ENCODE measurements at places on chromosomes 1 and 21. TPM values are rescaled to one million over a fixed set of nuclear protein-coding genes. Genes with fewer than 3 reads are reported as not detected.

DNA sequence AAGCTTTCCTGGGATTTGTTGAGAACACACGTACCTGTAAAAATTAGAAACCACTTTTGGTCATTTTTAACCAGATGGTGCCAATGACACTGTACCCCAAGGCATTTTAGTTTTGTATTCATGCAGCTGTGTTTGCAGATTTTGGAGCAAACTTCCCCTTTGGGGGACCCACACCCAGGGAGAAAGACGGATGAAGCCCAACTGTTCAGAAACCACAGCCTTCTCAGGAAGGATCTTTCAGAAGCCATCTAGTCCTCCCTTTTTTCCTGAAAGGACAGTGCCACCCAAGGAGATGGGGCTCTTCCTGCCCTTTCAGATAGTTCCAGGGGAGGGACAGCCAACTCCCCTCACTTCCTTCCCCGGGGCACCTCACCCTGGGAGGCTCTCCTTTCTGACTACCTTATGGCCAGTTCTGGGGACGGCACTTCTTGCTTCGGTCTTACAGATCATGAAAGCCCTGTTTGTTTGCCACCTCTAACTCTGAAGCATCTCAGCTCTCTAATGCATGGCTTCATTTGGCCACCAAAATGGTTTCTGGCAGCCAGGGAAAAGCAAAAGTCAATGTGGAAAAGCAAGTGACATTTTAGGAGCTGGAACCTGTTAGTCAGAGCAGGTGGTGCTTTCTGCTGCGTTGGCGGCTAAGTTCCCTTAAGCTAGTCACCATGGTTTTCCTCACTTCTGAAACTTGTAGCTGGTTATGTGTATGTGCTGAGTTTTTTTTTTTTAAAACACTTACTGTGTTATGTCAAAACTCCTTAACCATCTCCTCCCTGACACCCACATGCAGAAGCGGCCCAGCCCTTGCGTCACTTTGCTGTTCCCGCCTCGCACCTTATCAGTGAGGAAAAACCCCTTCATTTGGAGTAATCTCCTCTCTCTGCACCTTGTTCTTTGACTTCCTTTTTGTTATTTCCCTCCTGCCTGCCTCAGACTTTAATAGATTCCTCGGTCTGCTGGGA is 10.1 kb downstream of the TMCC2 start:
- peaks cover 82% of the 10 kb centered on the region for H3K4me1 ChIP-seq
- no peak for DNase-seq
- H3K36me3 ChIP-seq = no peaks in the 10 kb centered on the region
- H3K4me3 ChIP-seq = no peak overlapping the region

GRCh38 chr1:1208713-1209433 is 2.5 kb upstream of the TNFRSF18 start:
- no peak for DNase-seq
- no peak overlapping the region for H3K27ac ChIP-seq

The COA6 gene
- total RNA-seq = 53.7 TPM

DNA sequence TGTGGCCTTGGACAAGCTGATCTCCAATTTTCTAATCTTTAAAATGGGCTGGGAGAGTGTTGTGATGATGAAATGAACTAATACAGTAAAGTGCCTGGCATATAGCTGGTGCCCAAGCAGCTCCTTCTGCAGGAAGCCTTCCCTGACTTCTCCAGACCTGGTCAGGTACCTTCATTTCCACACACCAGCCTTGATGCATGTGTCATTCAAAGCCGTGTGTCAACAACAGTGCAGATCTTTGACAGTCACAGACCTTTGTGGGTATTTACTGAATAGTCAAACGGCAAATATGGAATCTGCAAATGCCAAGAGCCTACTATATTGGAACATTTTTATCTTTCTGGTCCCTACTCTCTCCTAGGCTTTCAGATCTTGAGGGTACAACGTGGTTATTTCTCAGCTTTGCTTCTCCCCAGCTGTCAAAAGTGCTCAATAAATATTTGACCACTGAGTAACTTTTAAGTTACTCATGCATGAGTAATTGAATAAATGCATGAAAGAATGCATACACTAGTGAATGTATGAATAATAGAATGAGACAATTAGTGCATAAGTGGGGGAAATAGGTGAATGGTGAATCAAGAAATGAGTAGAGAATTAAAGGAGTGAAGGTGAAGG is 75.4 kb downstream of the MDM4 start:
- no peaks in the 10 kb centered on the region for H3K4me1 ChIP-seq
- no peak for DNase-seq
- no peak overlapping the region for H3K27ac ChIP-seq
- no peaks in the 10 kb centered on the region for H3K36me3 ChIP-seq

DNA sequence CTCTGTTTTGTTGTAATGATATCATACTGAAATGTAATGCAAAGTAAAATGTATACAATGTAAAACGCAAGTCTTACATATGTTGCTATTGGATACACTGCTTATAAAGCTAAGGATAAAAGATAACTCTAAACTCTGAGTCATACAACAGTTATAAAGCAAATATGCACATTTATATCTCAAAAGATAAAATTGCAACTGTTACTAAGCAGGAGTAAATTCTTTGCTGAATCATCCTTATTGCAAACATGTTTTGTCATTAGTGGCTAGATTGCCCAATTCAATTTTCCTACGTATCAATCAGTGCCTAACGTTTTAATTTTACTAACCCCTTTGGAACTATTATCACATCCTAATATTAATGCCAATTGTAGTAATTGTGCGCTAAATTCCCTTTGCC is 762.9 kb downstream of the LTN1 start:
- no peaks in the 10 kb centered on the region for H3K27me3 ChIP-seq

GRCh38 chr1:19596065-19596713 is 47.9 kb upstream of the NBL1 start:
- peak overlapping the region; percentile 93 for H3K27ac ChIP-seq
- H3K27me3 ChIP-seq = no peaks in the 10 kb centered on the region
- peak overlapping the region; percentile 100 for H3K4me3 ChIP-seq
- no peaks in the 10 kb centered on the region for H3K36me3 ChIP-seq

The FABP3 gene
- 1,225 TPM for total RNA-seq

The FAM177B gene
- not detected for total RNA-seq

DNA sequence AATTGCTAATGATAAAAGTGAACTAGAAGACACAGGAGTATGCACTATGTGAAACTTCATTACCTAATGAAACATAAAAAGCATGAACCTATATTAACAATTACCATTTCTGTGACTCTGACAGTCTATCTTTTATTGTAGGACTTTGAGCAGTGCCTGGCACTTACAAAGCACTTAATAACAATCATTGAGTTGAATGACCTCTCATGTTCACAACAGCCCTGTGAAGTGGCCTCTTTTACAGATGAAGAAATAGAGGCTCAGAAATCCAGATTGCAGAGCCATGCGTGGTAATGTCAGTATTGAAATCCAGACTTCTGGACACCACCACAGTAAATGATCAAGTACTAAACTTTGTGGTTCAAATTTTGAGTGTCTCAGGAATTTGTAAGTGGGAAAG is 326.4 kb downstream of the NTNG1 start:
- no peaks in the 10 kb centered on the region for H3K4me1 ChIP-seq
- H3K27ac ChIP-seq = no peak overlapping the region
- no peak overlapping the region for H3K4me3 ChIP-seq
- H3K36me3 ChIP-seq = no peaks in the 10 kb centered on the region

- H3K4me3 ChIP-seq = no peak overlapping the region
- H3K27me3 ChIP-seq = no peaks in the 10 kb centered on the region
- no peaks in the 10 kb centered on the region for H3K4me1 ChIP-seq
- no peak for DNase-seq
Measured at GRCh38 chr21:29857150-29857549, 82.6 kb downstream of the GRIK1 start.

DNA sequence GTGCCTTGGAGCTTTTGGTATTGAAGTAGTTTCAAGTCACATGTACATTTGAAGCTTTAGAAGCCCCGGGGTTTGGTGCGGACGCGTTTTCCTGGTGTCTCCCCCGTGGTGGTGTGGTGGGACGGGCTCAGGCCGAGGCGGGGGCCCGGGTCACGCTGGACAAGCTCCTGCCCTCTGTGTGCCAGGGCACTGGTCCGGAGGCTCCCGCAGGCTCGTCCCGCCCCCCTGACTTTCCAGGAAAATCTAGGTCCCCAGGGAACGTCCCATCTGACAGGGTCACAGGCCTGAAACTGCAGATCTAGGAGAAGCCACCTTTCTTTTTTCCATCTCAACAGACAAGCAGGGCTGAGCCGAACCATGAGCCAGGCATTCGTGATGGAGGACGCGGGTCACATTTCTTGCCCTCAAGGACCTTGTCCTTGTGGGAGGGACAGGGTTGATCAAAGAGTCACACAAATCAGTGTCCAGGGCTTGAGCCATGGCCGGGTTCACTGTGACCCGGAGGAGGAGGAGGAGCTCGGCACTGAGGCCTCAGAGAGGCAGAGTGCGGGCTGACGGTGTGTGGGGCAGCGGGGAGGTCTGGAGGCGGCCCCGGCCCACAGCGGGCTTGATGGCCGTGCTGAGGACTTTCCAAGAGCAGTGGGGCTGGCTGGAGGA is 1.6 kb downstream of the DMRTB1 start:
- no peak overlapping the region for H3K27ac ChIP-seq
- no peaks in the 10 kb centered on the region for H3K36me3 ChIP-seq
- H3K27me3 ChIP-seq = peaks cover 2% of the 10 kb centered on the region
- no peak for DNase-seq
- no peaks in the 10 kb centered on the region for H3K4me1 ChIP-seq
- no peak overlapping the region for H3K4me3 ChIP-seq

GRCh38 chr1:188444526-188444925 is 1615.8 kb downstream of the PLA2G4A start:
- H3K27me3 ChIP-seq = no peaks in the 10 kb centered on the region
- H3K4me3 ChIP-seq = no peak overlapping the region
- no peaks in the 10 kb centered on the region for H3K4me1 ChIP-seq
- H3K27ac ChIP-seq = no peak overlapping the region
- no peaks in the 10 kb centered on the region for H3K36me3 ChIP-seq

- H3K27me3 ChIP-seq = no peaks in the 10 kb centered on the region
- no peak overlapping the region for H3K4me3 ChIP-seq
- DNase-seq = peak; percentile 83
- H3K36me3 ChIP-seq = no peaks in the 10 kb centered on the region
- peak overlapping the region; percentile 64 for H3K27ac ChIP-seq
Measured at GRCh38 chr21:39060485-39061083, 122.7 kb downstream of the PSMG1 start.

- H3K36me3 ChIP-seq = no peaks in the 10 kb centered on the region
- no peak for DNase-seq
- no peaks in the 10 kb centered on the region for H3K27me3 ChIP-seq
- no peak overlapping the region for H3K27ac ChIP-seq
- H3K4me3 ChIP-seq = no peak overlapping the region
- no peaks in the 10 kb centered on the region for H3K4me1 ChIP-seq
Measured at GRCh38 chr1:28803662-28804061, 8.3 kb upstream of the OPRD1 start.

DNA sequence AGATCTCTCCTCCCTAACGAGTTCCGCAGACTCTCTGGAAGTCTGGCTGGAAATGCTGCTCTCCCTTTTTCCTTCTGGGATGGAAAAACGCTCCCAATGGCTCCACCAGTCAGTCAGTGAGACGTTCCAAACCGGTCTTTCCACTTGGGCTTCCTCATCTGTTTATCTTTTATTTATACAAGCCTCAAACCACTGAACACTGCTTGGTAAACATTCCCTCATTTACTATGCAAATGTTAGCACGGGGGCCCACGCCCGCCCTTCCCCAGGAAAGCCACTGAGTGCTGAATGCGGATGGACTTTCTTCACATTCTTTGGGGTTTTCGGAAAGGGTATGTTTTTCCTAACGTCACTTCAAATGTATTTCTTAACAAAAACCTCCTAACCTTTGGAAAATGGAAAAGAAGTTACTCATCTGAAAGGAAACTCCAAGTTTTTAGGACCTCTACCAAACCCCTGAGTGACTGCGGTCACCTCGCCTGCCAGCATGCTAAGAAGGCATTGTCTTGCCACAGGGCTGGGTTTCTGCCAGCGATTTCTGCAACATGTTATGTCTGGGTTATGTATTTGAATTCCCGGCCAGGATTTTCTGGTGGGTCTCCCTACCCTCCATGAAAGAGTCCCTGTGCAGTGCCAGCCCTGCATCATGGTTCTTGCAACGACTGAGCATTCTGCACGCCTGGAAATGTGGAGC is 14.0 kb upstream of the UMODL1 start:
- H3K36me3 ChIP-seq = no peaks in the 10 kb centered on the region
- no peak overlapping the region for H3K27ac ChIP-seq
- no peaks in the 10 kb centered on the region for H3K27me3 ChIP-seq
- no peak for DNase-seq
- H3K4me3 ChIP-seq = no peak overlapping the region

The CFAP45 gene
- total RNA-seq = not detected

- no peaks in the 10 kb centered on the region for H3K4me1 ChIP-seq
- H3K36me3 ChIP-seq = no peaks in the 10 kb centered on the region
- no peak for DNase-seq
- H3K27ac ChIP-seq = no peak overlapping the region
- no peak overlapping the region for H3K4me3 ChIP-seq
Measured at GRCh38 chr1:48077795-48078222, 80.6 kb upstream of the TRABD2B start.

GRCh38 chr1:114551400-114551799 is 30.0 kb downstream of the BCAS2 start:
- H3K27me3 ChIP-seq = no peaks in the 10 kb centered on the region
- no peak for DNase-seq
- no peak overlapping the region for H3K27ac ChIP-seq

DNA sequence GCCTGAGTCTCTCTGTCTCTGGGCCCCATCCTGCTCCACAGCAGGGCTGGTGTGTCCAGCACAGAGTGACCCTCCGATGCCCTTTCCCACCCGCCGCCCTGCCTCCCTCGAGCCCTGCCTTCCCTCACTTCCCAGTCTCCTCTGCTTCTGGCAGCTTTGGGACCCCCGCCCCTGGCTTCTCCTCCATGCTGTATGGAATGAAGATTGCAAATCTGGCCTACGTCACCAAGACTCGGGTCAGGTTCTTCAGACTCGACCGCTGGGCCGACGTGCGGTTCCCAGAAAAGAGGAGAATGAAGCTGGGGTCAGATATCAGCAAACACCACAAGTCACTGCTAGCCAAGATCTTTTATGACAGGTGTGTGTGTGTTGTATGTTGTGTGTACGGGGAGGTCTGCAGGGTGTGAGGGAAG is 14.3 kb downstream of the MOV10 start:
- no peaks in the 10 kb centered on the region for H3K27me3 ChIP-seq
- DNase-seq = no peak

The CLCA2 gene
- not detected for total RNA-seq
